Fibroblast of skin of left biceps (primary cell): ENCODE measurements at places on chromosomes 6 and 20.

DNA sequence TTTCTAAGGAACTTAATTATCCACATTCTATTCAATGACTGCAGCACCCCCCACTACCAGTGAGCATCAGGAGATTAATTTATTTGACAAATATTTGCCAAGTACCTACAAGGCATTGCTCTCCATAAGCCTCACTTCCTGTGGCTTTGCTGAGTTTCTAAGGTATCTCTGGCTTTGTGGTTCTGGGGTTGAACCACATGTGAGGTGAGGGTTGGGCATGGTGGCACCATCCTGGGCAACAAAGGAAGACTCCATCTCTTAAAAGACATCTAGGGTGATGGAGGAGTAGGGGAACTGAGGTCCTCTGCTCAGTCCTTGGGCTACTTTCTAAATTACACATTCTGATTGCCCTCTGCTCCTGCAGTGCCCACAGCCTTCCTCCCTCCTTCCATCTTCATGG lies 25.5 kb upstream of the WFDC2 start:
- no peak for DNase-seq

DNA sequence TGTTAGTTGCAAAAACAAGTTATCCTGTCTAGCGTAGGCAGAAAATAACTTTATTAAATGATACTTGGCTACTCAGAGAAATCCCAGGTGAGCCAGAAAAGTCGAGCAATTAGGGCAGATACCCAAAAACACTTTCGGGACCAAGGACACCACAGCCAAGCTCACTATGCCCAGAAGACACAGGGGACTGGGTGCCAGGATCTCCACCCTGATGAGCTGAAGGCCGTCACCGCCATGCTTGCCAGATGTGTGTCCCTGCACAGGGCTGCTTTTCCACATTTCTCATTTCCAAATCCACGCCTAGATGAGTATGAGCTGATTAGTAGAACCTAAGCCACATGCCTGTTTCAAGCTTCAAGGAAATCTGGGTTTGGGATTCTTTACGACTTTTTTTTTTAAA lies 214.0 kb upstream of the SMLR1 start:
- DNase-seq, result no peak

DNA sequence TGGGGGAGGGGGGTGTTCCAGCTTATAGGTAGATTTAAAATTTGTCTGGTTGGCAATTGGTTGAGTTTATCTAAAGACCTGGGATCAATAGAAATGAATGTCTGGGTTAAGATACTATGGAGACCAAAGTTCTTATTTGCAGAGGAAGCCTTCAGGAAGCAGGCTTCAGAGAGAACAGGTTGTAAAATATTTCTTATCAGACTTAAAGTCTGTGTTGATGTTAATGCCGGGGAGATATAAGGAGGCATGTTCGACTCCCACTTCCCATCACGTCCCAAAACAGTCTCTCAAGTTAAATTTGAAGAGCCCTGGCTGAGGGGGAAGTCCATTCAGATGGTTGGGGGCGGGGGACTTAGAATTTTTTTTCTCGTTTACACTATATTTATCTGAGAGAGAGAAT lies 12.3 kb upstream of the BLCAP start:
- no peak for DNase-seq

- no peak for DNase-seq
Observed at GRCh38 chr6:147029923-147030322, 174.3 kb upstream of the STXBP5 start.

DNA sequence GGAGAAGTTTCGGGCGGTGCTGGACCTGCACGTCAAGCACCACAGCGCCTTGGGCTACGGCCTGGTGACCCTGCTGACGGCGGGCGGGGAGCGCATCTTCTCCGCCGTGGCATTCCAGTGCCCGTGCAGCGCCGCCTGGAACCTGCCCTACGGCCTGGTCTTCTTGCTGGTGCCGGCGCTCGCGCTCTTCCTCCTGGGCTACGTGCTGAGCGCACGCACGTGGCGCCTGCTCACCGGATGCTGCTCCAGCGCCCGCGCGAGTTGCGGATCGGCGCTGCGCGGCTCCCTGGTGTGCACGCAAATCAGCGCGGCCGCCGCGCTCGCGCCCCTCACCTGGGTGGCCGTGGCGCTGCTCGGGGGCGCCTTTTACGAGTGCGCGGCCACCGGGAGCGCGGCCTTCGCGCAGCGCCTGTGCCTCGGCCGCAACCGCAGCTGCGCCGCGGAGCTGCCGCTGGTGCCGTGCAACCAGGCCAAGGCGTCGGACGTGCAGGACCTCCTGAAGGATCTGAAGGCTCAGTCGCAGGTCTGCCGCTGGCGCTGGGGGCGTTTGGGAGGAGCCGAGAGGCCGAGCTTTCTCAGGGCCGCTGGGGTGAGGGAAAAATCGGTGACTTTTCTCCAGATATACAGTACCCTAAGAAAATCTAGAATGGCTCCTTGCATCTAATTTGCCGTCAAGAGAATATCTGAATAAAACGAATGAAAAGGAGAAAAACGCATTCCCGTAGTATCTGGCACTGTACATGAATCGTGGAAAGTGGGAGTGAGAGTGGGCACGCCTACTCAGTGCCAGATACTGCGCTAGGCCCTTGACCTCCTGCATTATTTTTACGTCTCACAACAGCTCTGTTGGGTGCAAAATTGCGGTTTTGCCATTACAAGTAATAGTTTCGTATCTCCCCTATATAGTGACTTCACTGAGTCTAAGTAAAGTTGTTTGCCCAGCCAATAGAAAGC lies 1.0 kb downstream of the CALHM6 start:
- DNase-seq, result no peak

DNA sequence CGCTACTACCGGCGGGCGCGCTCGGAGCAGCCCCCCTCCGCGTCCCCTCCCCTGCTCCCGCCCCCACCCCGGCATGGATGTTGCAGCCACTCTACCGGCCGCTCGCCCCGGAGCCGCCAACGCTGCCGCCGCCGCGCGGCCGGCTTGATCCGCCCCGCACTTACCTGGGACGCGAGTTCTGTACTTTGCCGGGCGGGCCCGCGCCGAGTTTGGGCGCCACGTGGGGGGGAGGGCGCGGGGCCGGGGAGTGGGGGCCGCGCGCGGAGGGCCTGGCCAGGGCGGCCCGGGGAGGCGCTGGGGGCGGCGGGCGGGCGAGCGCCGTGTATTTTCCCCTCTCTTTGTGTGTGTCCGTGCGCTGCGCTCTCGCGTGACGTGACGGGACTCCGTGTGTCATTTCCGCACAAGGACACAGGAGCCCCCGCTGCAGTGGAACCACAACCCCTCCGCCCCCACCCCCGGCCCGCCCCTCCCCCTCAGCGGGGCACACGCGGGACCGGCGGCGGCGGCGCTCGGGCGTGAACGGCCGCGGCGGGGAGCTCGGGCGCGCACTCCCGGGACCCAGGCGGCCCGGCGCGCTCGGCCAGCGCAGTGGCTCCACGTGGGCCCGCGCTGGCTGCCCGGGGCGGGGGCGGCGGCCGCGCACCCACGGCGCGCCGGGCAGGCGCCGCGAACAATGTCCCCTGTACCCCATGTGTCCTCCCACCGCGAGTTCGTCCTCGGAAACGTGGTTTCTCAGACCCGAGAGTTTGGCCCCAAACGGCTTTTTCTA lies at the start of gene BEND3:
Gene BEND3 (minus strand): TSS at position 590 of the 769 bp plus-strand sequence. CDS start 16,230 bp downstream, outside the sequence.
- no peak for DNase-seq

- DNase-seq, result no peak
Observed at GRCh38 chr6:126650931-126651330, 311.0 kb downstream of the CENPW start.

DNA sequence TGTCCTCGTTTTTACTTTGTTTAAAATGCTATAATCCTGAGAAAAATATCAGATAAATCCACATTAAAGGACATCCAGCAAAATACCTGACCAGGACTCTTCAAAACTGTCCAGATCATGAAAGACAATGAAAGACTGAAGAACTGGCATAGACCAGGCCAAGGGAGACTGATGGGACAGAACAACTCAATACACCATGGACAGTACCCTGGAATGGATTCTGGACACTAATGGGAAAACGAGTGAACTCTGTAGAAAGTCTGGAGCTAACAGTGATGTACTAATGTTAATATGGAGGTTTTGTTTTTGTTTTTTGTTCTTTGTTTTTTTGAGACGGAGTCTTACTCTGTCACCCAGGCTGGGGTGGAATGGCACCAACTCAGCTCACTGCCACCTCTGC lies 461.4 kb downstream of the CD83 start:
- no peak for DNase-seq

DNA sequence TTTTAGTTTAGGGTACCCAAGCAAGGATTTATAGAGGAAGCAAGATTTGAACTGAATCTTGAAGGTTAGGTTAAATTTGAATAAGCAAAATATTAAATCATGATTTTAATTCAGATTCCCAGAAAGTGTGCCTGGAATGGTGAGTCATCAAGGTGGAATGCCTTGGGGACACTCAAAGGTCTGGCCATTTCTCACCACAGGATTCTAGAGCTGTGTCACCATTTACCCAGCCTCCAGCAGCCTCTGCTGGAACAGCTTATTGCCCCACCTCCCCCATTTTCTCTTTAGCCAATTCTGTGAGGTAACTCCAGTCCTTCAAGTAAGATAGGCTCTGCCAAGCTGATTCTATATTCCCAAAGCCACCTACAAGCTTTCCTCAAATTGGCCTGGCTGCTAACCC lies 181.4 kb downstream of the SIM1 start:
- DNase-seq, result peak; percentile 37

- no peak for DNase-seq
Observed at GRCh38 chr6:134714679-134715078, 235.2 kb downstream of the ALDH8A1 start.

- no peak for DNase-seq
Observed at GRCh38 chr6:24907919-24908649, 27.7 kb downstream of the RIPOR2 start.

DNA sequence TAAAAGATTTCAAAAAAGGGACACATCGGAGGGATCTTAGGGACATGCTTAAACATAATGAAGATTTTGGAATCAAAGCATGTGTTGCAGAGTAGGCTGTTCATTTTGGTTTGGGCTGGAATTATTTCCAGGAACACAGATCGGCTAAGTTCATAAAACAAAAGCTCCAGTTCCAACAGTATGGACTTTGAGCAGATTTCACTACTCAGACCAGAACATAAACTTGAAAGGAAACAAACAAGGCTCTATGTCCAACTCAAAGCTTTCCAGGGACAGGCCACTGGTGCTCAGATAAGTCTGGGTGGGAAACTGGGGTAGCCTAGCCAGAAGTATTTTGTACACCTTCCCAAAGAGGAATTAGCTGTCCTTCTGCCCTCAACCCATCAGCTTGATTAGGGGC lies 51.2 kb upstream of the GMPR start:
- no peak for DNase-seq

DNA sequence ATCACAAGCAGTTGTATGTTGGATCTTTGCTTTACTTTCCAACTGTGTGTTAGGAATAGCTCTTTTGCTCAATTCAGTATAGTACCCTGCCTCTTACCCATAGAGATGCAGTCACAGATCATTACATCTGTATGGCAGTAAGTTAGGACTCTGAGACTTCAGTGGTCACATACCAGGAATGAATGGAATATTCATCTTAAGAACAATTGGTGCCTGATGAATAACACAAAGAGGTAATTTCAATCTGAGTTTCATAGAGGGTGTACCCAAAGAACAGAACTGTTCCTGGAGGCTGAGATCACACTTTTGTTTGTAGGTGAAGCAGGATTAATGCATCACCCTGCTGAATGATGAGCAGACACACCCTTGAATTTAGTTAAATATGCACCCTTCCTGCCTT lies 28.7 kb upstream of the KIF13A start:
- no peak for DNase-seq

GRCh38 chr20:7470912-7471311 lies 469.3 kb downstream of the HAO1 start:
- no peak for DNase-seq

DNA sequence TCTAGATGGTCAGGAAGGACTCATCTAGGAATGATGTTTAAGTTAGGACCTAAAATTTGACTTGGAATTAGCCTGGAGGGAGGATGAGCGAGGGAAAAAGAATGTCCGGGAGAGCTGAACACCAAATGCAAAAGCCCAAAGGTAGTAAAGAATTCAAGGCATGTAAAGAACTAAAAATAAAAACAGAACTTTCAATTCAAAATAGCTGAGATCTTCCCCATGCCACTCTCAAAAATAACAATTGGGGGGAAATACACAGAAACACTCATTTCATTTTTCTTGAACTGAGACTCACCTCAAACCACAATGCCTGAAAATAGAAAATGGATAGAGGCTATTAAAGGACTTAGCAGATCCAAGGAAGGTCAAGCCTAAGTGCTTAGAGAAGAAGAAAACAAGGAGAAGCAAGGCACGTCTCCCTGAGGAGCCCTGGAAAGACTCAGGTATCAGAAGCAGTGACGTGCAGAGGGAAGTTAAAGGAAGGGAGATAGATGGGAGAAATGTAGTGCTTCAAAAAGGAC lies 10.4 kb downstream of the PXT1 start:
- no peak for DNase-seq

DNA sequence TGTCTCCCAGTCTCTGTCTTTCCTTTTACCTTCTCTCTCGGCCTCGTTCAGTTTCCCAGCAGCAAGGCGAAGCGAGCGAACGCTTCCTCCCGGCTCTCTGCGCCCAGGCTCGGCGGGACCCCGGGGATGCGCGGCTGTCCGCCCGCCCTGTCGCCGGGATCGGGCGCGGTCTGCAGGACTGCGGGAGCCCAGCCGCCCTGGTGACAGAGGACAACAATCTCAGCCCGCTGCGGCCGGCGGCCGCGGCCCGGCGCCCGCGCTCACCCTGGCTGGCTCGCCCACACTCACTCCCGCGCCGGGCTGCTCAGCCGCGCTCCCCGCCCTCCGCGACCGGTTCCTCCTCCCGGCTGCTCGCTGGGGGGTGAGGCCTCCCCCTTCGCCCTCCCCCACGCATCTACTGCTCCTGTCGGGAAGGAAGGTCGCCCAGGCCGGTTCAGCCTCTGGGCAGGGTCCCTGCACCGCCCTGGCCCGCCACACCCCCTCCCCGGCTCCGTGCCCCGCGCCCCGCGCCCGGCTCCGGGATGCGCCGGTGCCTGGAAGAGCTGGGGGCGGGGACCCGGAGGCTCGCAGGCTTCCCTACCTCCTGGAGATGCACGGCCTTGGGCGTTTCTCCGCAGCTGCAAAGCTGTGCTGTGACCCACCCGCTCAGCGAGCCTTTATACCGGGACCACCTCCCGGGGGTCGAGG lies 410 bp downstream of the SYNE1 start:
- DNase-seq, result peak; percentile 3

- DNase-seq, result no peak
Observed at GRCh38 chr6:84687431-84687830, 77.0 kb downstream of the TBX18 start.

GRCh38 chr20:58433029-58433647 lies 44.1 kb downstream of the VAPB start:
- DNase-seq, result no peak

- DNase-seq, result no peak
Observed at GRCh38 chr20:51968151-51968550, 165.8 kb upstream of the SALL4 start.

- no peak for DNase-seq
Observed at GRCh38 chr6:51928320-51928719, 159.1 kb downstream of the PKHD1 start.

GRCh38 chr6:12952318-12952717 lies 235.8 kb downstream of the PHACTR1 start:
- no peak for DNase-seq

GRCh38 chr6:85591207-85591606 lies 2.5 kb downstream of the SNX14 start:
- no peak for DNase-seq
